ENCODE measurements at places on chromosomes 12 and 14.

- DNase-seq, result no peak
Measured at GRCh38 chr14:102913341-102914211, 8.9 kb upstream of the AMN start.

GRCh38 chr12:129549656-129550055, 354.2 kb downstream of the TMEM132D start:
- DNase-seq, result no peak

- no peak for DNase-seq
Measured at GRCh38 chr12:100794441-100795173, at the start of gene ANO4. Gene ANO4 (plus strand): TSS chr12:100794776. CDS start chr12:100901786, 107,010 bp downstream.

DNA sequence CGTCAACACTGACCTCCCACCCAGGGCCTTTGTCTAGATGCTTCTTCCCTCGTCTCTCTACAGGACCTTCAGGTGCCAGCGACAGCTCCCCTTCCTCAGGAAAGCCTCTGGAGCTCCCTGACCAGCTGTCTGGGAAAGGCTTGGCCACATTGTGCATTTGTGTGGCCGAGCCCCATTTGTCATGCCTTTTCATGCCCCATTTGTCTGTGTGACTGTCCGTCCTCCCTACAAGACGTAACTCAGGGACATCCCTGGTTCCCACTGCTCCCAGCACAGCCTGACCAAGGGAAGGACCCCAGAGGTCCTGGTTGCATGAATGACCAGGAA, 23.8 kb downstream of the ZFYVE21 start:
- no peak for DNase-seq

- DNase-seq, result no peak
Measured at GRCh38 chr12:75692876-75693275, 181.5 kb upstream of the KRR1 start.

- no peak for DNase-seq
Measured at GRCh38 chr12:72271451-72272090, 599 bp upstream of the TRHDE start.

DNA sequence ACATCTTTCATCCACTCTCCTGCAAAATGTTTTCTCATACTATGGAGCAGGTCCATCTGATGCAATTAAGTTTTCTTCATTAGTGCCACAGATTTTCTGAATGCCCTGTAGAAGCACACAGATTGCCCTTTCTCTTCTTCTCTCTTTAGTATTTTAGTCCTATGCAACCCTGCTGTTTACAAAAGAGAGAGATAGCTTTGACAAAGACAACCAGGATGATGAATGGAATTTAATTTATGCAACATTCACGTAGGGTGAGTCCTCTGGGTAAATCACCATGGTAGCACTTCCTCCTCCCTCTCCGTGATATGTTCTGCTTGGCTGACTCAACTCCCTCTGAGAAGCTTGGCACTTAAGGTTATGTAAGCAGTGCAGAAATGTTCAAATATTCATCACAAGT, 400.9 kb upstream of the PDE3A start:
- peak; percentile 81 for DNase-seq

DNA sequence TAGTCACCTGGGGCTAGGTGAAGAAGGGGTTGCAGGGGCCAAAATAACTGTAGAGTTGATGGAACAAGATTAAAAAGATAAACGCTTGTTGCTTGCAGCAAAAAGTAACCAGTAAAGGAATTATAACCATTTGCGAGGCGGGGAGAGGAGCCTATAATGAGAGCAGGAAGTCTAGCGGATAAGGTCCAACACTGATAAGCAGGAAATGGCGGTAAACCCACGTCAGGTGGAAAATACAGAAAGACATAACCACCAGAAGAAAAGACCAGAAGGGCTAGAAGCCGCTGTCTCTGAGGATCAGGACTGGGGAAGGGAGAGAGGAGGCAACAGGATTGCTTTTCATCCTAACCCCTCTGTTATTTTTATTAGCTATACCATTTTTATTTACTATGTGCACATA, 303.3 kb downstream of the DPF3 start:
- DNase-seq, result no peak

DNA sequence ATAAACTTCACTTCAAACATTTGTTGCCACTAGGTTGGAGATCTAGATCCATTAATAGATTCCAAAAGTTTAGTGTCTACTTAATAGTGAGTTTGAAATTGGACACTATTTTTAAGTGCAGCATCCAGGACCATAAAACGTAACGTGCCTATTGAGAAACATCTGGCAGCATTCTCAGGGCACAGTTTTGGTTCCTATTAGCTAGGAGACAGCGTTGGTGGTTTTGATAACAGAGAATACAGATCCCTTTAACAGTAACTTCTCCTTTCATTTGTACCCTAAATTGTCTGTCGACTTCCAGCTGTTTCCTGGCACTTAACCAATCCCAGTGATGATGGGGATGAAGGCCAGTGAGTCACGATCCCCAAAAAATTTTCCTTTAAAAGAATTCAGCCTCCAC, 25.8 kb downstream of the KCNK10 start:
- no peak for DNase-seq

DNA sequence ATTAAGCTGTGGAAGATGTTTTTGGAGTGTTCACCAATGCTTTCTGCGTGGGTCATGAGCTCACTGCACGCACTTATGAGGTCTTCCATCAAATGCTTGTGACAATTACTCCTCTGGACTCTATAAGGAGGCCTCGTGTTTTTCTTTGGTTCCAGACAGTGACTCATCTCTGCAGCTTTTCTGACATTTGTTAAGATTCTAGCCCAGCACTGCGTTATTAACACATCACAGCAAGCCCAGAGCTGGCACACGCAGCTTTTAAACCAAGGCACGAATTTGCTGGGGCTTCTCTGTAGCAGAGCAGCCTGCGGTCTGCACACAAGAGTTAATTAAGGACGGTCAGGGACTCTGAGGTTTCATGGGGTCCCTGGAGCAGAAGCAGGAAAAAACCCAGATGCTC, 16.9 kb downstream of the MEG3 start:
- DNase-seq, result no peak

- no peak for DNase-seq
Measured at GRCh38 chr14:104143521-104144452, 5.4 kb downstream of the KIF26A start.

DNA sequence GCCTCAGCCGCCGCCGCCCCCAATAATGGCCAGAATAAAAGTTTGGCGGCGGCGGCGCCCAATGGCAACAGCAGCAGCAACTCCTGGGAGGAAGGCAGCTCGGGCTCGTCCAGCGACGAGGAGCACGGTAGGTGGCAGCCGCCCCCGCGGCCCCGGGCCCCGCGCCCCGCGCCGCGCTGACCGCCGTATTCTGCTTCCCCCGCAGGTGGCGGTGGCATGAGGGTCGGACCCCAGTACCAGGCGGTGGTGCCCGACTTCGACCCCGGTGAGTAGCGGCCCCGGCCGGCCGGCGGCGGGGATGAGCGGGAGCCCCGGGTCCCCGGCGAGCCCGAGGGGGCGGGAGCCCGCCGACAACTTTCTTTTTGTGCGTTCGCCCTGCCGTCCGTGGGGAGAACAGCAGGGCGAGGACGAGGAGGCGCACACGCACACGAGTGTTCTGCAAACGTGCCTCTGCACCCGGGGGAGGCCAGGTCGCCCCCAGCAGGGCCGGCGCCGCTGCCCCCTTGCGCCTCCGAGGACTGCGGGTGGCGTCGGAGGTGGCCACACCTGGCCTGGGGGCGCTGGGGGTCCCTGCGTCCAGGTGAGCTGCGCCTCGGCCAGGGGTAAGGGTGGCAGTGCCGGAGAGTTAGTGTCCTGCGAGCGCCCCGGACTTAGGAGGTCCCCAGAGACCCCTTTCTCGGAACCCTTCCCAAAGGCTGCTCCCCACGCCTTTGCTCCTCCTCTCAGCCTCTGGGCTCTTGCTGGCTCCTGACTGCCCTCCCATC, 794 bp downstream of the RCOR1 start:
- DNase-seq, result no peak

DNA sequence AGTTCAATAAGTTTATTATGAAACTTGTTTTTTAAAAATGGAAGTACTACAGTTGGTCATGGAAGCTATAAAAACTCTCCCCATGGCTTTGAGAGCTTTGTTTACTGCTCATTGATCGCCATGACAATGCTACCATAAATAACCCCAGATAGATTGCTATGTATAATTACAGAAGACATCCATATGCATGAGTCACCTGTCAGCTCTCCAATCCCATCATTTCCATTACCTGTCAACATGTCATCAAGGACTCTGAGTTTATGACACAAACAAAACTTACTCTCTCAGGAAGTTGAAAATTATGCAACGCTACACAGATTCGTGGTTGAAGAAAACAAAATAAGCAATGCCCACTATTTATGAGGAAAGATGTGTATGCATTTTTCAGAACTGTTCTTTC, 144.4 kb downstream of the SEC23A start:
- no peak for DNase-seq

DNA sequence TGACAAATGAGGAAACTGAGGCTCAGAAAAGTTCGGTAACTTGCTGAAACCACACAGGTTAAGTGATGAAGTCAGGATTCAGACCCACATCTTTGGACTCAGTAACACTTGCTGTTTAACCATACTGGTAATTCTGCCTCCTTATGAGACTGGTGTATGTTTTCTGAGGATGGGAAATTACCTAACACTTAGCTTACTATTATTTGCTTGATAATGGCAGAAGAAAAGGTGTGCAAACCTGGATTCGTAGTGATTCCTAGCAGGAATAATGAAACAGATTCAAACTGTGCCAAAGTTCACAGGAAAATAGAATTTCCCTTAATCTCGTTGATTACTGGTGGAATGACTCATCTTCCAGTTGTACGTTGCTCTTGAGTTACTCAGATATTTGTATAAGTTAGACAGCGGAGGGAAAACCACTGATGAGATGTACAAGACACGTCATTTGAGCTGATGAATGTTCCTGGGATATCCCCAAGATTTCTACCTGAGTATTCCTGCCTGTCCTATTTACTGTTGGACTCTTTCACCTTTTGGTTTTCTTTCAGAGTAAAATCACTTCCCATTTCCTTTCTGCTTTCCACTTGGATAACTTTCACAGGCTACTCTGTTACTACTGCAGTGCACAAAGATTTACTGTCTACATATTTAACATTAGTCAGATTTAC, 37.5 kb downstream of the PRORP start:
- peak; percentile 78 for DNase-seq

DNA sequence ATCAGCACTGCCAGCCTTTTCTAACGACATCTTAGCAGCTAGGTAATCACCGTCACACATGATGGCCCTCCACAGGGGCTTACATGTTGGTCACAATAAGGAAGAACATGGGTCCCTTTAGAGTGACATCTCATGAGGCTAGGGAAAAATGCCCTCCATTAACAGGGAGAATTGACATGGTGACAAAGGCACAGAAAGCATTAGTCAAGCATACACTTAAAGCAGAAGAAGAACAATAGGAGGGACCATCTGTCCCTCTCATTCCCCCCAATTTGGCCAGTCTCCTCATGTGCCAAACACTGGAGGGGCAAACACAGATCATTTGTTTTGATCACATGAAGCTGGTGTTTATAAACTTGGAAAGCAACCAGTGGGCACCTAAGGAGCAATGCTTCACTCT, 78.0 kb downstream of the GRIP1 start:
- DNase-seq, result no peak

DNA sequence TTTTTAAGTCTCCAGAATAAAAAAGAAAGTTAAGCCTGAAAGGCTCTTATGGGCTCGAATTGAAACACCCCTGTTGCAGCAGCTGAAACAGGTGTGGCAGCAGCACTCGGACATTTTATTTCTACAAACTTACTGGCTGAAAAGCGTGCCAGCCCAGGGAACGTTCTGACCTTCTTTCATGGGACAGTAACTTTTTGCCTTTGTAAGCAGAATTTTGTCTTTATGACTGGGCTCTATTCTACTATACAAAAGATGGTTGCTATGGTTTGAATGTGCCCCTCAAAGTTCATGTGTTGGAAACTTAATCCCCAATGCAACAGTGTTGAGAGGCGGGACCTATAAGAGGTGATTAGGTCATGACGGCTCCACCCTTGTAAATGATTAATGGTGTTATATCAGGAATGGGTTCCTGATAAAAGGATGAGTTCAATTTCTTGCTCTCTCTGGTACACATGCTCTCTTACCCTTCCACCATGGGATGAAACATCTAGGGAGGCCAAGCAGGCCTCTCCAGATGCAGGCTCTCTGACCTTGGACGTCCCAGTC, 52.7 kb downstream of the PELI2 start:
- DNase-seq, result no peak

- no peak for DNase-seq
Measured at GRCh38 chr14:103332143-103332919, 1.7 kb upstream of the EIF5 start.

DNA sequence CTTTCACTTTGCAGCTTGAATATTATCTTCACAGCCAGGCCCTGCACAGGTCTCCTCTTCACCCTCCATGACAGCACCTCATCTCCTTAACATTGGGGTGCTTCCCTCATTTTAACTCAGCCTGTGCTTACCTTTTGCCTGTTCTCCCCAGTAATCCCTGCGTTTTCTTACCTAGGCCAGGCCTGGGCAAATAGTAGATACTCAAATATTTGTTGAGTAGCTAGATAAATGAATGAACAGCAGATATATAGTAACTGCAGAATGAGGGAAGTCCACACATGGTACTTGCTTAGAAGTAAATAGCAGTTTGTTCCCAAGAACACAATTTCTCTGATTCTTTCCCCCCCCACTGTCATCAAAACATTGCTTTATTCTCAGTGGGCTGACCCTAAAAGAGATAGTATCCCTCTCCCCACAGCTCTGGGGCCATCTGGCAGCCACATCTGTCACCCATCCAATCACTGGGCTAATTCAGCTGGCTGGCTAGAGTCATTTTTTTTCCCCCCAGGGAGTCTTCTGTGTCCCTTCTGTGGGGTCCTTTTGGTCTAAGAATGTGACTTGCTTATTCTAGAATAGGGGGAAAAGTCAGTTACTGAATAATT, 43.2 kb downstream of the APPL2 start:
- no peak for DNase-seq

DNA sequence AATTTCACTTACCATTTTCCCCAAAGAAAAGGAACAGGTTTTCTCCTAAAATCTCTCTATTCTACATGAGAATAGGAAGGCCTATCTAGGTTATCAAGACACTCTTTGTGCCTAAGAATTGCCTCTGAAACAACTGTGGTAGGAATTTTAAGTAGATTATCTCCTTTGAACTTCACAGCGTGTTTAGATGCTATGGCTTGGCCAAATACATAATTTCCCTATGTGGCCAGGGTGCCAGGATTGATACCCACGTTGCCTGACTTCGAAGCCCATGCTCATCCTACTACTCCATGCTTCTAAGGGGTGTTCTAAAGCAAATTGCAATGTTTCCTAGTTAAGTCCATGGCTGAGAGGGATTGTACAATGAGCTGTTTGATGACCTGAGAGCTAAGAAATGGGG, 241.5 kb upstream of the FBXO33 start:
- DNase-seq, result no peak

DNA sequence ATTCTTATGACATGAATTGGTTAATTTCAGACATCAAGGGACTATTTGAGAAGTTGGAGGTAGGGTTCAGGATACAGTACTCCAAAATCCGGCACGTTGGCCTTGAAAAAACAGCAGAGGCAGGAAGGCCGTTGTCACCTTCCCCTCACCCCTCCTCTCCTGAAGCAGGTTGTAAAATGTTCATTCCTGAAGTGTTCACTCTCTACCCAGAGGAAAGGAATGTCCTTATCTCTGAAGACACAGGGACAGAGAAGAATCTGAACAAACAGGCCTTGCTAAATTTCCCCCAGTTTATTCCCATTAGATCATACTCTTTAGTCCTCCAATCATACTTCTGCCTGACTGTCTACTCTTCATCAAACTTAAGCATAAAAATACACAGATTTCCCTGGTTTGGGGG, 313.6 kb downstream of the ZFP36L1 start:
- no peak for DNase-seq

- DNase-seq, result no peak
Measured at GRCh38 chr12:52872644-52873389, 24.0 kb upstream of the KRT78 start.

- no peak for DNase-seq
Measured at GRCh38 chr14:36442824-36443241, 77.2 kb downstream of the NKX2-1 start.
